Activated T-helper 2 cell treated with anti-CD3 and anti-CD28 coated beads, Interferon-gamma antibody, Interleukin-2, Interleukin-4, amounts not matched to agents 10 μg/mL and 5 μg/mL and 100 μg/mL, durations not matched to agents 14 hours and 24 hours and 36 hours (primary cell): ENCODE measurements at places on chromosomes 5 and 9.

GRCh38 chr5:151663617-151664293, 23.0 kb downstream of the SPARC start:
- peaks cover 12% of the 10 kb centered on the region for H3K27me3 ChIP-seq
- H3K4me1 ChIP-seq: peaks cover 10% of the 10 kb centered on the region
- H3K4me3 ChIP-seq: no peak overlapping the region
- H3K27ac ChIP-seq: no peak overlapping the region
- H3K36me3 ChIP-seq: no peaks in the 10 kb centered on the region
- DNase-seq: no peak

DNA sequence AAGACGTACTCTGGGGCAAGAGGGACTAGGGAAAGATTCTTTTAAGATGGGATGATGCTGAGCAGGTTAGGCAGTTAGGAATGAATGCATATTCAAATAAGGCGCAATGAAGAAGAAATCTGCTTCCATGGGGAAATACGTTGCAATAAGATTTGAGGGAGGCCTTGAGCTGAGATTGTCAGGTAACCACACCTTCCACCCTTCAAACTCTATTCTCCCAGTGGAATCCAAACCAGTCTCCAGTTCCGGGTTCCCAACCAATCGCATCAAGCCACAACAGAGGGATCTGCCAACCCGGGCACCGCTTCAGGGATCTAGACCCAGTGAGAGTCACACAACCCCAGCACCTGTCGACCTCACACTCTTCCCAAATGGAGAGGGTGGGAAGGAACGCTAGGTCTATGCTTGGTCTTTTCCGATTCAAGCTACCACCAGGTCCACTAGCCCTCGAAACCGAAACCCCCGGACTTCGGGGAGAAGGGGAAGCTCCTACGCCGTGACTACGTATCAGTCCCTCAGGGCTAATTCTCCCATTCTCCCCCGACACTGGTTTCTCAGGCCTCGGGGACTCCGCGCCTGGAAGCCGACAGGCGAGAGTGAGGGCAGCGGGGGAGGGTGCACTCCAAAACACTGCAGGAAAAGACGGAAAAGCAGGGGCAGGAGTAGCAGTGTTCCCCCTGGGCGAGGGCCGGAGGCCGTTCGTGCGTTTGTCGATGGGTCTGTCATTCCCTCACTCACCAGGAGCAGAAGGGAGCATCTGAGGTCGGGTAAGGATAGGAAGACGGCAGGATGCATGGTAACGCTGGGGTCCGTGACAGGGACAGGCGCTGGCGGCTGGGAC, 534 bp downstream of the ERP44 start:
- H3K27ac ChIP-seq: peak overlapping the region; percentile 91
- H3K4me3 ChIP-seq: peak overlapping the region; percentile 96
- no peaks in the 10 kb centered on the region for H3K27me3 ChIP-seq
- DNase-seq: peak; percentile 18
- H3K4me1 ChIP-seq: peaks cover 30% of the 10 kb centered on the region

DNA sequence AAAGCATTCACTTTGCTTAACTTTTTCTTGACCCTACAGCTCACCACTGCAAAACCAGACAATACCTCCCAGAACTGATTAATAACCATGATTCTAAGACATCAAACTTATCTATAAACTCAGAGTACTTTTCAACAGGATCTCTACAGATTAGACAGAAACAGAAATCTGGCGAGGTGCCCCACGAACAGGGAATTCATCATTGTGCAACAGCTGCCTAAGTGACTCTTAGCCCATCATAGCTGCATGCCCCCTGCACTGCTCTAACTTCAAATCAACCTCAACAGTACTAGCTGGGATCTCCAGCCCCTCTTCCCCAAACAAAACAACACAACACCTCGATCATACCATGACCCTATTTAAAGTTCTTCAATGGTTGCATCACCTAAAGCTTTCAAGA, 16.1 kb upstream of the COL23A1 start:
- H3K27ac ChIP-seq: no peak overlapping the region
- H3K36me3 ChIP-seq: peaks cover 77% of the 10 kb centered on the region
- no peaks in the 10 kb centered on the region for H3K27me3 ChIP-seq
- DNase-seq: no peak
- peaks cover 5% of the 10 kb centered on the region for H3K4me1 ChIP-seq

DNA sequence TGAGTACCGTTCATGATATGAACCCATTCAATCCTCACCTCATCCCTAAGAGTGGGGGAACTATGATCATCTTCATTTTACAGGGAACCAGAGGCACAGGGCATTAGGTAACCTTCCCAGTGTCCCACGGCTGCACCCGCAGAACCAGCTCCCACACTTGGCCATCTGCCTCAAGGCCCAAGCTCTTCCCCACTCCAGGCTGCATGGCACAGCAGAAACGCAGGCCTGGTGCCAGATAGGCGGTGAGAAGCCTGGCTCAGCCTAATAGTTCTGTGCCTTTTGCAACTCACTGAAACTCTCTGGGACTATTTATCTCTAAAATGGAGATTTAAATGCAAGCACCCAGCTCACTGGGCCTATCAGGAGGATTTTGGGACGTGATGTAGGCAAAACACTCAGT, 90.8 kb upstream of the ZNF618 start:
- no peak overlapping the region for H3K4me3 ChIP-seq
- H3K4me1 ChIP-seq: no peaks in the 10 kb centered on the region
- DNase-seq: no peak
- H3K27me3 ChIP-seq: no peaks in the 10 kb centered on the region

GRCh38 chr9:93161786-93162562, 22.0 kb upstream of the WNK2 start:
- H3K36me3 ChIP-seq: no peaks in the 10 kb centered on the region
- no peak overlapping the region for H3K4me3 ChIP-seq
- no peaks in the 10 kb centered on the region for H3K27me3 ChIP-seq
- peaks cover 6% of the 10 kb centered on the region for H3K4me1 ChIP-seq
- DNase-seq: no peak

- peaks cover 76% of the 10 kb centered on the region for H3K36me3 ChIP-seq
- no peak overlapping the region for H3K4me3 ChIP-seq
- no peak for DNase-seq
- H3K4me1 ChIP-seq: peaks cover 5% of the 10 kb centered on the region
Measured at GRCh38 chr9:132647355-132647754, 22.4 kb downstream of the DDX31 start.

DNA sequence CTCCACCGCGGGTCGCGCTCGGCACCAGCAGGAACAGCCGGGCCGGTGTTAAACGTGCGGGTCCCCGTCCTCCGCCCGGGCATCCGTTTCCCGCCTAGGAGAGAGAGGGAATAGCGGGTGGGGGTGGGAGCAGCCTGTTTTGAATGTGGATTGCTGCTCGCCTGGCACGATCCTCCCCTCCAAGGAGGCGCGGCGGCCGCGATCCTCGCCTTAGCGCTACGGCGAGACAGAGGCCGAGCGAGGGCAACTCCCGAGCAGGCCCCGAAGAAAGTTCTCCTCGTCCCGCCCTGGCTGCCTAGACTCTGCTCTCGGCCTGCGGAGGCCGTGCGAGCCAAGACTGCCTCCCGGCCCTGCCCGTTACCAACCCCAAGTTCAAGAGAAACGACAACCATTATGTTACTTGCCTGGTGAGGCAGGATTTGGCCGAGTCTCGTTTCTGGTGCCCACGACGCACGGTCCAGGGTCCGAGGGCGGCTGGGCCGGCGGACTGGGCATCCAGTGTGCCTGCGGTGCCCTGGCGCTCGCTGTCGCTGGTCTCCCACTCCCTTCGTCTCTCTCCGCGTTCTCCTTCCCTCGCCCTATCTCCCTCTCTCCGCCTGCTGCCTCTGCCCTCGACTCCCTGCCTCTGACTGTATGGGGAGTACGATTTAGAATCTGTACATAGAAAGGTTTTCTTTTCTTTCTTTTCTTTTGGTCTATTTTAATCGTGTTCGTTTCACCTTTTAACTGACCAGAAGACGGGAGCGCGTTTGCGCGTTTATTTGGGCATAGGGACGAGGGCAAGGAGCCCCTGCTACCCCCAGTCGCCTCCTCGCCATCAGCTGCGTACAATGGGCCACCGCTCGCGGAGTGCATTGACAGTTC, 724 bp downstream of the NR2F1-AS1 start:
- peak overlapping the region; percentile 49 for H3K4me3 ChIP-seq
- no peak overlapping the region for H3K27ac ChIP-seq
- H3K36me3 ChIP-seq: peaks cover 3% of the 10 kb centered on the region
- H3K4me1 ChIP-seq: peaks cover 11% of the 10 kb centered on the region
- H3K27me3 ChIP-seq: peaks cover 47% of the 10 kb centered on the region

DNA sequence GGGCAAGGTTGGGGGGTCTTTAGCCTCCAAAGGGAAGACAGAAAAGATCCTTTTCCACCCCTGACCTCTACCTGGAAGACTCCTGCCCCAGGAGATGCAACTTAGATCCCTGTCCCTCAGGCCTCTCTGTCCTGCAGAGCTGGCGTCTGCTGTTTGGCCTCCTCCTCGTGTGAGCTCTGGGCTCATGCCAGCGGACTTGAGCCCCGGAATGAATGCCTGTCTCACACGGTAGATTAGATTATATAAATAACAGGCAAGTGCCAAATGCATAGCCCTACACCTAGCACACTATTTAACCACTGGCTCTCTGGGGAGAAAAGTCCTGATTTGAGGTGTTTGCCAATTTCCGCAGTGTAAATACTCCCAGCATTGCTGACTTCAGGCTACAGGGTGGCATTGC, 1.4 kb upstream of the WNK2 start:
- no peak for DNase-seq
- H3K4me1 ChIP-seq: no peaks in the 10 kb centered on the region
- peaks cover 48% of the 10 kb centered on the region for H3K27me3 ChIP-seq
- no peak overlapping the region for H3K4me3 ChIP-seq
- no peak overlapping the region for H3K27ac ChIP-seq
- H3K36me3 ChIP-seq: no peaks in the 10 kb centered on the region

DNA sequence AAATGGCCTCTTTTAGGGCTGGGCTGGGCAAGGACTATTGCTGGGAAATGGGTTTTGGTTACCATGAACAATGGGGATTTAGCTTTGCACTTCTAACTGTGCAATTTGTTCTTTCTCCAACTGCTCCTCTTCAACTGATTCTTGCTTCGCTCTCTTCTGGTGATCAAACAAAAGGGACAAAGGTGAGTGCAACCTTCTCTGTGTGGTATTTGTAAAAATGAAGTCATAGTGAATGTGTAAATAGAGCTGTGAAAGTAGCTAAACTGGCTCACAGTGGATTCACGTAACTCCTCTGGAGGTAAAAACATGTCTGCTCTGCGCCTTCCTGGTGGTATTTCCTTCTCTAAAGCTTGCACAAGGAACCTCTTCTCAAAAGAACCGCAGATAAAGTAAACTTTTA, 20.9 kb upstream of the SPINK14 start:
- no peaks in the 10 kb centered on the region for H3K36me3 ChIP-seq
- no peaks in the 10 kb centered on the region for H3K27me3 ChIP-seq
- no peak overlapping the region for H3K27ac ChIP-seq
- no peaks in the 10 kb centered on the region for H3K4me1 ChIP-seq
- no peak overlapping the region for H3K4me3 ChIP-seq
